Dorsolateral prefrontal cortex (tissue), 122 donors: ENCODE measurements at places on chromosomes 13 and 19. TPM values are rescaled to one million over a fixed set of nuclear protein-coding genes. Genes with fewer than 3 reads are reported as not detected.

Gene GGACT
- total RNA-seq = 2.5 TPM

Gene LYPD5
- 25.0 TPM for total RNA-seq

Gene KIR2DL4
- total RNA-seq = not detected

Gene ZNF829
- total RNA-seq = 5.3 TPM

Gene NOTCH3
- total RNA-seq = 35.3 TPM

Gene NKPD1
- 0.40 TPM for total RNA-seq

Gene STX10
- total RNA-seq = 24.4 TPM

Gene PGLYRP2
- total RNA-seq = not detected

Gene USHBP1
- total RNA-seq = 4.5 TPM
